Stimulated activated CD4-positive, alpha-beta T cell treated with anti-CD3 and anti-CD28 coated beads, Interleukin-15, amount 100 ng/mL, for 48 hours (primary cell): ENCODE measurements at places on chromosomes 6 and 20.

- DNase-seq = no peak
These were observed 6.4 kb upstream of the TRIM38 start for GRCh38 chr6:25956226-25956625.

- no peak for DNase-seq
These were observed 146.6 kb downstream of the ANKRD60 start for GRCh38 chr20:58081846-58082245.

DNA sequence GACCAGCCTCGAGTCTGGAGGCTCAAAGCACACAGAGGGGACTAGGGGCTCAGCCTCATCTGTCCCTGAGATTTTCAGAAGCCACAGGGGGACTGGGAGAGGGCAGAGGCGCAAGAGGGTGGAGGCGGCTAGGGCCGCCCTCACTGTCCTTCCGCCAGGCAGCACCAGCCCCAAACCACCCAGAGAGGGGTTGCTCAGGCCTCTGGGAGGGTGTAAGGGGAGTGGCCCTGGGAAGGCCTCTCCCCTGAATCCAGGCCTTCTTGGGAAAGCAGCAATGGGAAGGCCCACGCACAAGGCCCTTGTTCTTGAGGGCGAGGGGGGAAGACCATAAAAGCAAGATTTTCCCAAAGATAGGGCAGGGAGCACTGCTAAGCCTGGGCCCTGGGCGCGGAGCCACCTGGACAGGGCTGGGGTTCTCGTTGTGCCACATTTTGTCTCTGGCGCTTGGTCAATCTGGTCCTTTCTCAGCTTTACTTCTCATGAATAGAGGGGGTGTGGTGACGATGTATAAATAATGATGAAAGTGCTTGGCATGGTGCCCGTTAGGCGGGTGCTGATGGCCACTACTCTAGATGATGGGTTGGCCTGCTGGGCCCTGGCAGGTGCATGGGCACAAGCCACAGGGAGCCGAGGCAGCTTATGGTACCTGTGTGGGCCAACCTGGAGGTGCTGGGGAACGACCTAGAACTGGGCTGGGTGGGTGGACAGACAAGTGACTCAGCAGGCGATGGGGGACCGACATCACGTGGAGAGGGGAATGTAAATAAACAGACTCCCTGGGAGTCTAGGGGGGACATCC lies 4.8 kb downstream of the SAMD10 start:
- DNase-seq = no peak

GRCh38 chr6:107173779-107174178 lies 58.5 kb upstream of the BEND3 start:
- no peak for DNase-seq

DNA sequence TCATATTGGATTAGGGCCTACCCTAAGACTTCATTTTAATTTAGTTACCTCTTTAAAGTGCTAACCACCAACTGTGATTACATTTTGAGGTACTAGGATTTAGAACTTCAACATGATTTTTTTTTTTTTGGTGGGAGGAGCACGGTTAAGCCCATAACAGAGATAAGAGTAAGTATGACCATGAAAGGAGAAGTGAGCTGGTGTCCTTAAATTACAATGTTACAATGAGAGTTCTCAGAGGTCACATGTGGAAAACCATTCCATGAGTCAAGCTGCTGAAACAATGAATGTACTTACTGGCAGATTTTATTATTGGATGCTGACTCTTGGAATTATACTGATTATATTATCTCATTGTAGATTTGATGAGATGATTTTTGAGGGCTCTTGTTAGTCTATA lies 779.3 kb upstream of the CITED2 start:
- no peak for DNase-seq

DNA sequence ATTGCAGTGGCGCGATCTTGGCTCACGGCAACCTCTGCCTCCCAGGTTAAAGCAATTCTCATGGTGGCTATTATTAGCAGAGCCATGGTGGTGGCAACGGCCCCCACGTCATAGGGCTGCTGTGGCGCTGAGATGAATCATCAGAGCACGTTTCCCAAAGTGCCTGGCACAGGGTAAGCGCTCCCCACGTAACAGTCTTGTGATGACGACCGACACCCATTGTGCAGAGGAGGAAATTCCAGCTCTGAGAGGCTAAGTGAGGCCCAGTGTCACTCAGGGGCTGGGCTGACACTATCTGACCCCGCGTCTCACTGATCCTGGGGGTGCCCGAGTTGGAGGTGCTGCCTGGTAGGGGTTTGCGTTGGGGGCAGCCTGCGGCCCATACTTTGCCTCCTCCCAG lies 16.2 kb downstream of the SUN5 start:
- no peak for DNase-seq

DNA sequence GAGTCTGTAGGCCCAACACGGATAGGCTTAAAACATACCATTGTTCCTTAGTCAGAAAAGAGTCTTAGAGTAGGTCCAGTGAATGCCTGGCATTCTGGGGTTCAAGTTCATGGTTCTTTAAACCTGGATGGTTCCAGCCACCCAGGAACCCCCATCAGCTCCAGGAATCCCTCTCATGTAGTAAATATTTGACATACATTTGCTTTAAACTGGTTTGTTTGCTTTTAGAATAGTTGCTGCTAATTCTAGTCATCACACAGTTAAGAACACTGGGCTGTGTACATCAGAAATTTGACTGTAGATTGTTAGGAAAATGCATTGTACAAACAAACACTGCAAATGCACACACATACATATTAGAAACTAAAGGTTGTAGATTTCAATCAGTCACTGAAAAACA lies 30.6 kb upstream of the PBOV1 start:
- DNase-seq = no peak

GRCh38 chr6:150169181-150169580 lies 26.3 kb downstream of the PPP1R14C start:
- no peak for DNase-seq

GRCh38 chr6:162568266-162568665 lies 159.3 kb downstream of the PRKN start:
- no peak for DNase-seq

GRCh38 chr20:40692240-40693011 lies 3.4 kb upstream of the MAFB start:
- DNase-seq = no peak

DNA sequence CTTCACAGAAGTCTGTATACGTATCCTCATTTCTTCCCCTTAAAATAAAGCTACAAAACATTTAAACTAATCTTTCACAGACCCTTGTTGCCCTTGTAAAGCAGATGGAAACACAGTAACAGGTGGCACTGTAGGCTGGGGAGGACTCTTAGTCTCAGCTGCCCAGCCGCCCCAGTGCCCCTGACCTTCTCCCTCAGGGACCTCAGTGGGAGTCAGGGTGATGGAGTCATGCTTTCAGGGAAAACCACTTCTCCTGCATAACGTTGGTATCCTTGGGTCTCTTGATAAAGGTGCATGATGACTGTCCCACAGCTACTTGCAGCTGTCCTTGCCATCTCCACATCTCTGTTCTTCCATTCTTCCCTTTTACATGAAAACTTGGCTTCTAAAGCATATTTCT lies 198.6 kb downstream of the CDKAL1 start:
- DNase-seq = no peak

- no peak for DNase-seq
These were observed 327.2 kb downstream of the HTR1B start for GRCh38 chr6:77136086-77136485.

DNA sequence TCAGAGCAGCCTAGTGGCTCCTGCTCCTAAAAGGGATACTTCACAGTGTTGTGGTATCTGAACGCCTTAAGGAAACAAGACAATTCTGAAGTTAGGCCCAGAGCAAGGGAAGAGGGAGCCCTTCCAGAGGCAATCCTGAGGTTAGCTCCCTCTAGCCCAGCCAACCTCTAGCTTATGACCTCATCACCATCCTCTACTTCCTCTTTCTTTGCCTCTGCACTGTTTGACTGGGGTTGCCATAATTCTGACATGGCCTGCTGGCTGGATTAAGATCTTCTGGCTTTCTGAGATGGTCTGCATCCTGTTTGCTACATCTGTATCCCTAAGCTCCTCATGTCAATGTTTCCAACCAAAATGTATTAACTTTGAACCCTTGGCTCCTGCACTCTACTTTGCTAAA lies 23.3 kb upstream of the BMP2 start:
- no peak for DNase-seq

GRCh38 chr6:48835421-48835958 lies 627.6 kb downstream of the MMUT start:
- no peak for DNase-seq

GRCh38 chr6:113650610-113650979 lies 206.6 kb upstream of the MARCKS start:
- no peak for DNase-seq

GRCh38 chr6:150932996-150933395 lies 67.5 kb downstream of the MTHFD1L start:
- no peak for DNase-seq

DNA sequence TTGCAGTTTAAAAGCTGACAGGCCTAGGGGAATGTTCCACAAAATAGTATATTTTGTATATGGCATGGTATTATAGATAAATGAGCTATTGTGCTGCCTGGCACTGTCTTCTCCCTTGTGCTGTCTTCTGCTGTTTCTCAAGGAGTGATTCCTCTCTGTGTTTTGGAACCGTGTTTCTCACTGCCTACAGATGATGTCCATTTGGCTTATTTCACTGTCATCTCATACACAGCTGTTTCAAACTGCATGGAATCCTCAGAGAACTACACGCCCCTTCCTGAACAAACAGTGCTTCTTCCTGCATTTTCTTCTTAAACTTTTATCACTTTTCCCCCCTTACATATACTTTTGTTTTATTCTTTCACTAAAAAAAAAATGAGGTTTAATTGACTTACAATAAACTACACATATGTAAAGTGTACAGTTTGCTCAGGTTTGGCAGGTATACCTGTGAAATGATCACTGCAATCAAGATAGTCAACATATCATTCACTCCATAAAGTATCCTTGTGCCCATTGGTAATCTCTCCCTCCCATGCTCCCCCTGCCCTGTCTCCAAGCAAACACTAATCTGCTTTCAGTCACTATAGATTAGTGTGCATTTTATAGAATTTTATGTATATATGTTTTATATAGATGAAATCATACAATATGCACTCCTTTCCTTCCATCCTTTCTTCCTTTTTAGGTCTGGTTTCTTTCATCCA lies 43.0 kb downstream of the CBFA2T2 start:
- no peak for DNase-seq
